Stimulated activated CD8-positive, alpha-beta memory T cell treated with anti-CD3 and anti-CD28 coated beads, Interleukin-4, amount 100 ng/mL, for 4 hours (primary cell): ENCODE measurements at places on chromosomes 3 and 15.

DNA sequence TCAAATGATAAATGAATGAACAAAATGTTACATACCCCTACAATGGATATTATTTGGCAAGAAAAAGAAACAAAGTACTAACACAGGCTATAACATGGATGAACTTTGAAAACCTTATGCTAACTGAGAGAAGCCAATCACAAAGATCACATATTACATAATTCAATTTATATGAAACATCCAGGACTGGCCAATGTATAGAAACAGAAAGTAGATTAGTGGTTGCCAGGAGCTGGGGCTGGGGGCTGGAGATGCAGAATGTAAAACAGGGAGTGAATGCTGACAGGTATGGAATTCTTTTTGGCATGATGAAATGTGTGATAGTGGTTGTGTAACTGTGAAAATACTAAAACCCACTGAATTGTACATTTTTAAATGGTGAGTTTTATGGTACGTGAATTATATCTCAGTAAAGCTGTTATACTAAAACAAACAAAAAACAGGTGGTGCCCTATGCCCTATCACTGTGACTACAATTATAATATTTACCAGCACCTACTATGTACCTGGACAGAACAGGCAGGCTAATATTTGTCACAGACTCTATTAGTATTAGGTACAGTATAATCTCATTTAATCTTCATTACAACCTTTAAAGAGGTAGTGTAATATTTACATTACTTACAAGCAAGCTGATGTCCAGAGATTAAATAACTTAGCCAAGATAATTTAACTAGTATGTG is 90.0 kb downstream of the ETFA start:
- DNase-seq = no peak

GRCh38 chr3:5133239-5134018 is 11.3 kb downstream of the ARL8B start:
- no peak for DNase-seq

- DNase-seq = no peak
These were observed 189.1 kb downstream of the GOLGA6L6 start for GRCh38 chr15:20352241-20353200.

DNA sequence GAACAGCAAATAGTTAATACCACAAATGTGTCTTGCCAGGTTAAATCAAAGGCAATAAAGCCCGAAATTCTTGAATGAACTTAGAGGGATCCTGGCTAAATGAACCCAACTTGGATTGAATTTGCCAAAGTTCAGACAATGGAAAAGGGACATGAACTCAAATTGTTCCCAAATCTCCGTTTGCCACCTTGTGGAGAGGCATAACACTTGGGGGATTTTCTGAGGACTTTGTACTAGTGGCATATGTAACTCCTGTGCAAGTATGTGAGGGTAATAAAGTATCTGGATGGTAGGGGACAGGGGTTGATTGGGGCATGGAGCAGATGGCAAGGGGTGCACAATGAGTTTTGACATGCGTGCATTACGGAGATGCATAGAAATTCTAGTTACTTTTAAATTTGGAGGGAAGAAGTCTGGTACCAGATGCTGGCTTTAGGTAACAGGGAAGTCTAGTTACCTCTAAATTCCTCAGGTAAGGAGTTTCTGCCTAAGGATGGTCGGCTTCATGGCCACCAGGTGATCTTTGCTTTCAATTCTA is 1.2 kb upstream of the TCAIM start:
- DNase-seq = no peak

DNA sequence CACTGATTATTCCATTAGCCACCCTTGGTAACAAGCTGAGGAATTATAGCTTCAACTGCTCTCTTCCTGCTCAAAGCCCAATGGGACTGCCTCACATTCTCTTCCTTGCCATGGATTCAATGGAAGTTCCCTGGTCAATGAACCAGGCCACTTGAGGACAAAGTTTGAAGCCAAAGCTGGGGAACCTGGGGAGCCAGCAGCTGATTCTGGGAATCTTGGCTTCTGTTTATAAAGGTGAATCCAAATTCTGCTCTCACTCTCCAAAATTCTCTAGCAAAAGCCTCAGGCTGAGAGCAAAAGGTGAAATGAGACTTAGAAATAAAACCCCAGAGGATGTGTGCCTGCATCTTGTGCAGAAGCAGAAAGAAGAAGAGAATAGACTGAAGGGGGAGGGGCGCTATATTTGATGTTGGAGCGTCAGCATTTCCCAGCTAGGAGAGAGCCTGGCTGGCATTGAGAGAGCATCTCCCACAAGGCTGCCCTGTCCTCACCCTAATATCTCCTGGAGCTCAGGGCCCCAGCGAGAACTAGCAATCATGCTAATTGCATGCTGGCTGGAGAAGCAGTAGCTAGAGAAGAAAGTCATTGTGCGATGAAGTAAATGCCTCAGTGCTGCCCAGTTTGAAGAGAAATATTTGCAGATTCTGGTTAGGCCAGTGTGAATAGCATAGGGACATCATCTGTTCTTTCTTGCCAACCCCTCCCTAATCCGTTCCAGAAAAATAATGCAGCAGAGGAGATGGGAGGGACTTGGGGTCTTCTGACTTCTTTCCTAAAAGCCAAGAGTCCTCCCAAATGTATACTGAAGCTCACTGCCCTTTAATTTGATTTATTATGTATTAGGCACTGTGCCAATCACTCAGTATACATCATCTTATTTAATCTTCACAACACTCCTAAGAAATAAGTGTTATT is 34.9 kb upstream of the GAP43 start:
- DNase-seq = no peak
